ENCODE measurements at places on chromosomes 5 and 9. TPM values are rescaled to one million over a fixed set of nuclear protein-coding genes. Genes with fewer than 3 reads are reported as not detected.

Gene DOLPP1
- total RNA-seq: 53.9 TPM

- DNase-seq: no peak
These were observed 348.3 kb downstream of the ISL1 start for GRCh38 chr5:51731421-51732029.

DNA sequence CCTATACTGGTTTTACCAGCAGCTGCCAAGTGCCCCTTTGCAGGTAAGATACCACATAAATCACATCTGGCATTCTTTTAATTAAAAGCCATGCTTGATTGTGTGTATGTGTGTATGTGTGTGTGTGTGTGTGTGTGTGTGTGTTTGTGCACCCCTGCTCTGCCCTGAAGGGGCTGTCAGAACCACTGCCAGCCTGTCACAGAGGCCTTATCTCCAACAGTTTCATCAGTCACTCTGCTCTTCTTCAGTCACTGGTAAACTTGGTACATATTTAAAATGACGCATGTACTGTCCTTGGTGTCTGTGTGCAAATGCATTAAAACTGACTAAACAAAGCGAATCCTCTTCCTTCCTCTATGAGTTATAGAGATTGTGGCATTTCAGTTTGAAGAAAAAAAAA lies 19.0 kb upstream of the NR5A1 start:
- no peak for DNase-seq

Gene TAF11L3
- not detected for total RNA-seq

DNA sequence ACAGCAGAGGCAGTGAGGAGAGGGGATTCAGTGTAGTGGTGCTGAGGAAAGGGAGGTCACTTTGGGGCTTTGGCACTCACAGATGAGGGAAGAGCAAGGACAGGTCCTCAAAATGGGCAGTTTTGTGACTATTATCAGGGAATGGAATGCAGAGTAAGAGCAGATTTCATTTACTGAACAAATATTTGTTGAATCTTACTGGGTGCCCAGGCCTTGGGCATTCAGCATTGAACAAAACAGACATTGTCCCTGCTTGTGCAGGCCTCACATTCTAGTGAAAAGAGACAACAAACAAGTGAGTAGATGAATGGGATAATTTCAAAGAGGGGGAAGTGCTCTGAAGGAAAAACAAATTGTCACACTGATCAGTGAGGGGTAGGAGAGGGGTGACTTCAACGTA lies 404.1 kb downstream of the DMRT2 start:
- no peak for DNase-seq
